Posterior cingulate gyrus (tissue), 11 donors: ENCODE measurements at places on chromosomes 7 and 10.

GRCh38 chr10:86360657-86361056 lies 5.9 kb downstream of the GRID1 start:
- peak; percentile 64 for DNase-seq

DNA sequence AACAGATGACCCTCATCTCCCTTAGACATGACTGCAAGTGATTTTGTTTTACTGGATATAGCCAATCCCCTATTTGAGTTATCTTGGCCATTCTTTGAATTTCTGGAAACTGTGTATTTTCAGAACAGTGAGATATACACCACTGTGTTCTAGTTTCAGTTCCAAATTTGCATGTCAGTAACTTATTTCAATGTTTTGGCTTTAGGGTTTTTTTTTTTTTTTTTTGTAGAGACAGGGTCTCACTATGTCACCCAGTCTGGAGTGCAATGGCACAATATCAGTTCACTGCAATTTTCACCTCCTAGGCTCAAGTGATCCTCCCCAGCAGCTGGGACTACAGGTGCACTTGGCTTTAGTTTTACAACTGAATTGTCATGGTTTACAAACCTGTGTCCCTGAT lies 67.2 kb downstream of the ATAD1 start:
- no peak for DNase-seq

DNA sequence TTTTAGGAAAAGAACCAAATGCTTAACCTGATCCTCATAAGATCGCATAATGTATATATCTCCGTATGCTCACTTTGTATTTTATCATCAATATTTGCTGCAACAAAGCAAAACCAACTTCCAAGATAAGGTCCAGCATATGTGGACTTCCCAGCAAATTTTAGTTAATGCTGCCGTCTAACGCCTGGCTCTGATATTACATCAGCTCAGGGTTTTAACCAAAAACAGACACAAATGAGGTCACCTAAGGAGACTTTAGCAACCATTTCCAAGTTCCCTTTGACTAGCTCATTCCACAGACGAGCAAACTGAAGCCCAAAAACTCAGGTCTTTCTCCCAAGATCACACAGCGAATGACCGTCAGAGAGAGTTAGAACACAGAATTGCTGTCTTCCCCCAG lies 59.4 kb upstream of the UCN3 start:
- no peak for DNase-seq

DNA sequence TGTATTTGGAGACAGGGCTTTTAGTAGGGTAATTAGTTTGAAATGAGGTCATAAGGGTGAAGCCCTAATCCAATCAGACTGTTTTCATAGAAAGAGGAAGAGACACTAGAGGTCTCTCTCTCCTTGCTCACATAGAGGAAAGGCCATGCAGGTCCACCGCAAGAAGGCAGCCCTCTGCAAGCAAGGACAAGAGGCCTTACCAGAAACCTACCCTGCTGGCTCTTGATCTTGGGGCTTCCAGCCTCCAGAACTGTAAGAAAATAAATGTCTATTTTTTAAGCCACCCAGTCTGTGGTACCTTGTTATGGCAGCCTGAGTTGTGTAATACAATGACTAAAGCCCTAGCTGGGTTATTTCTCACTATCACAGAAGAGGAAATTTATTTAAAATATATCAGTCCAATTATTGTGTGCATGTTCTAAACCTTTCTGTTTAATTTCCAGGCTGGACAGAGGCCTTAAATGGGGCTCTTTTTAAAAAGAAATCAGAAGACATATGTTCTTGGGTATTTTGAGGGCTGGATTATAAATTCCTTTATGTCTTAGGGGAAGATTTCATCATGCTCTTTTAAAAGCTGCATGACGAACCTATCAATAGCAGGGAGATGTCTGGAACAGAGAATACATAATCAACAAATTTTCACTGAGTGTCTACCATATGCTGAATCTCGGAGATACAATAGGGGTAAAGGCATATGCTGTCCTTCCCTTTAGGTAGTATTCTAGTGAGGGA lies 12.9 kb upstream of the TMEM26 start:
- DNase-seq: no peak

- no peak for DNase-seq
These were observed 1088.3 kb downstream of the SORCS3 start for GRCh38 chr10:105729428-105729827.

GRCh38 chr10:13054844-13055243 lies 45.1 kb upstream of the OPTN start:
- no peak for DNase-seq

DNA sequence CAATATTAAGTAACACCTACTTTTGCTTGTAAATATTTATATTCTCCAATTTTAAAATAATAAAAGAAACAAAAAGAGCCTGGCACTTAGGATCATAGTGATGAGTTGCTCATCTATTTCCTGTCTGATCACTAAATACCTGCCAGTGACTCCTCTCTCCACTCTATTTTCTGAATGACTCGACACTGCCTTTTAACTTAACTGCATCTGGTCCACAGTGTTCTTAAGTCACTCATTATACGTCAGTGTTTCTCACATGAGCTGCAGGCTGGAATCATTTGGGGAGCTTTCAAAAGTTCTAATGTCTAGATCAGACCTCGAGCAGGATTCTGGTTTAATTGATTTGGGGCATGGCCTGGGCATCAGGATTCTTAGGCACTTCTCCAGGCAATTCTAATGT lies 78.0 kb upstream of the AGBL3 start:
- DNase-seq: no peak

- no peak for DNase-seq
These were observed 80.5 kb upstream of the LRGUK start for GRCh38 chr7:134046594-134047128.
